ENCODE measurements at places on chromosomes 1 and 21.
A peak's percentile ranks its signal among the peaks of the same experiment; 100 is the strongest.

DNA sequence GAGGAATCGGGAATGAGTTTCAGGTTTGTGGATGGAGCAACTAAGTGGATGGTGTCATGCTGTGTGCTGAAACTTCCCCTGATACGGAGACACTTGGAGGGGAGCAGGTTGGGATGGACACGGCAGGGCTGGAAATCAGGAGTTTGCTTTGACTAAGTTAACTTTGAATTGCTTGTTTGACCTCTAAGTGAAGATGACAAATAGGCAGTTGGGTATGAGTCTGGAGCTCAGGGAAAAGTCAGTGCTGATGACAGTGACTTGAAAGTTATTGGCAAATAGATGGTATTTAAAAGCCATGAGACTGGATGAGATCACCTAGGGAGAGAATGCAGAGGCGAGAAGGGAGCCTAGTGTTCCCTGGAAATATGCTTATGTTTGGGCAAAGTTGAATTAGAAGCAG lies 12.8 kb upstream of the ZSCAN20 start:
- DNase-seq = peak; percentile 42

- DNase-seq = no peak
Observed at GRCh38 chr1:59408608-59409240, 111.8 kb downstream of the FGGY start.

GRCh38 chr1:39317910-39318633 lies 113.6 kb downstream of the MACF1 start:
- DNase-seq = no peak

DNA sequence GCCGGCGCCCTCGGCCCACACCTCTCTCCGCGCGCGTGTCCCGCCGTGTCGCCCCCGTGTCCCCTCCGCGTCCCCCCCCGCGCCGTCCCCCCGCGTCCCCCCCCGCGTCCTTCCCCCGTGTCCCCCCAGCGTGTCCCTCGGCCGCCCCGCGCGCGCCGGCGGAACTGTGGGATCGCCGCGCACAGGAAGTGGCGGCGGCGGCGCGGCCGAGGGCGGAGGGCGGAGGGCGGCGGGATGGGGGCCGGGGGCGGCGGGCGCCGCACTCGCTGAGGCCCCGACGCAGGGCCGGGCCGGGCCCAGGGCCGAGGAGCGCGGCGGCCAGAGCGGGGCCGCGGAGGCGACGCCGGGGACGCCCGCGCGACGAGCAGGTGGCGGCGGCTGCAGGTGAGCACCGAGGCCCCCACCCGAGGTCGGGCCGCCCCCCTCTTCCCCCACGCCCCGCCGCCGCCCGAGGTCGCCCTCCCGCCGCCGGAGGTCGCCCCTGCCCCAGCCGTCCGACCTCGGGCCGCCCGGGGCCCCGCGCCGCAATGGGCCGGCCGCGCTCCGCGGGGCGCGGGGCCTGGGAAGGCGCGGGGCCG lies at the start of gene AGPAT3:
AGPAT3 (plus strand) TSS at position 262 of the 578 bp plus-strand sequence. CDS start 94,459 bp downstream, outside the sequence.
- no peak for DNase-seq

GRCh38 chr1:51956528-51957509 lies 33.7 kb downstream of the RAB3B start:
- no peak for DNase-seq

GRCh38 chr1:22804406-22804805 lies 93.8 kb downstream of the EPHB2 start:
- no peak for DNase-seq

DNA sequence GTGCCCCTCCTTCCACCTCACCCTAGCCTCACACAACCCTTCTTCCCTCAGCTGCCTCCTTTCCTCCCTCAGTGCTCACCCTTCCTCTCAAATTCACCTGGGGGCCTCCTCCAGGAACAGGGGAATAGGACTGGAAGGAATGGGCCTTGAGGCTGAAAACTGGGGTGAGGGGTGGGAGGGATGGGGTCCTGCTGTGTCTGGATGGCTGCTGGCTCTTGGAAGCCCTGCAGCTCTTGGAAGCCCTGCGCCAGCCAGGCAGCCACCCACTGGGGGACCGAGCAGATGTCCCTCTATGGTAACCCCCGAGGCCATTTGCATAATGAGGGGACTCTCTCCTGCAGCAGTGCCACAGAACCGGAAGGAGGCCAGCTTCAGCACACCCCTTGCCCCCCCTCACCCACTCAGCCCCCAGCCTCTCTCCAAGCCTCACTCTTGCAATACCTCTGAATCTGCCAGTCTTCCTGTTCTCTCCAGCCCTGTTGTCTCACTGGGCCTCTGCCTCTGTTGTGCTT lies 85.2 kb downstream of the KIRREL1 start:
- no peak for DNase-seq

- DNase-seq = no peak
Observed at GRCh38 chr1:114702737-114703136, 7.4 kb upstream of the AMPD1 start.

DNA sequence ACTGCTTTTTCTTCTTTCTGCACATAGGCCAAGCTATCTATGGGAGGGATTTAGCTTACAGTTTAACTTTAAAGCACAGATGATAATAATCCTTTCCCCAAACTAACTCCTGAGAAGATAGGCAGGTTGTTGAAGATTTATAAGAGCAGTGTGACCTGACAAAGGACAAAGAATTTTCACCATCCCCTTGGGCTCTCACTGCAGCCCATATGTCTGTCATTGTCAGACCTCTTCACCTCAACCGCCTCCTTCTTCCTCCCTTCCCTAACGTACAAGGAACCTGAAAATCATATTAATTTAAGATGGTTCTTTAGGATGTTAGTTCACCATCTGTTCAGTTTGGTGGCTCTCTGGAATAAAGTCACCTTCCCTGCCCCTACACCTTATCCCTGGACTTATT lies 5.0 kb downstream of the RNU1-2 start:
- no peak for DNase-seq

DNA sequence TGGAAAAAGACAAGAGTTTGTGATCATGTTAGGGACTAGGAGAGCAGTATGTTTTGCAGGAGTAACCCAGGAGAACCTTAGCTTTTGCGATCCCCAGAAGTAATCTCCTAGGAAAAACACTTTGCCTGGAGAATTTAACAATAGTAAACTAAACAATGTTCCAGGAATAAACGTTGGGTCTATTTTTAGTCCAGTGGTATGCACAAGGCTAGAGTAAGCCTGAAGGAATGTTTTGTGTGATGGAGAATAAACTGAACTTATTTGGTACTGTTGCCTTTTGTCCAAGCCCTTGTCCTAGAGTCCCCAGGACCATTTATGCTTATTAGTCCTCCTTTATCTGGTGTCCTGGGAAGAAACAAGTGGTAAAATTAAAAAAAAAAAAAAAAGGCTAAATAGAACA lies 28.7 kb upstream of the RGS5 start:
- peak; percentile 9 for DNase-seq

DNA sequence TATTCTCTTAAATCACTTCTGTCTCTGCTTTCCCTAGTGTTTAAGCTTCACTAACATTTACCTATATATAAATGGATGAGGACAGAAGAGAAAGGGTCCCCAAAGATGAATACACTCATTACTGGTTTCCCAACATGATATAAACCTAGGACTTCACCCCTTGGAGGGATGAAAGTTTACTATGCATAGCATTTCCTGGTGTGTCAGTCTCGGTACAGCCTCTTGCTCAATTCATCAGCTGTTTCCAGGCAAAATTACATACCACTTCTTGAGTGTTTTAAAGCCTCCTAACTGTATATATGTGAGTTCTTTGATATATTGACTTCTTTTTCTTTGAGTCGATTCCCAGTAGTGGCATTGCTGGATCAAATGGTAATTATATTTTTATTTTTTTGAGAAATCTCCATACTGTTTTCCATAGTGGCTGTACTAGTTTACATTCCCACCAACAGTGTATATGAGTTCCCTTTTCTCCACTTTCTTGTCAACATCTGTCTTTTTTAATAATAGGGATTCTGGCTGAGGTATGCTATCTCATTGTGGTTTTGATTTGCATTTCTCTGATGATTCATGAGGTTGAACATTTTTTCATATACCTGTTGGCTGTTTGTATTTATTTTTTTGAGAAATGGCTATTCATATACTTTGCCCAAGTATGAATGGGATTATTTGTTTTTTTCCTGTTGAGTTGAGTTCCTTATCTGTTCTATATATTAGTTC lies 259.3 kb upstream of the CACYBP start:
- DNase-seq = peak; percentile 23

DNA sequence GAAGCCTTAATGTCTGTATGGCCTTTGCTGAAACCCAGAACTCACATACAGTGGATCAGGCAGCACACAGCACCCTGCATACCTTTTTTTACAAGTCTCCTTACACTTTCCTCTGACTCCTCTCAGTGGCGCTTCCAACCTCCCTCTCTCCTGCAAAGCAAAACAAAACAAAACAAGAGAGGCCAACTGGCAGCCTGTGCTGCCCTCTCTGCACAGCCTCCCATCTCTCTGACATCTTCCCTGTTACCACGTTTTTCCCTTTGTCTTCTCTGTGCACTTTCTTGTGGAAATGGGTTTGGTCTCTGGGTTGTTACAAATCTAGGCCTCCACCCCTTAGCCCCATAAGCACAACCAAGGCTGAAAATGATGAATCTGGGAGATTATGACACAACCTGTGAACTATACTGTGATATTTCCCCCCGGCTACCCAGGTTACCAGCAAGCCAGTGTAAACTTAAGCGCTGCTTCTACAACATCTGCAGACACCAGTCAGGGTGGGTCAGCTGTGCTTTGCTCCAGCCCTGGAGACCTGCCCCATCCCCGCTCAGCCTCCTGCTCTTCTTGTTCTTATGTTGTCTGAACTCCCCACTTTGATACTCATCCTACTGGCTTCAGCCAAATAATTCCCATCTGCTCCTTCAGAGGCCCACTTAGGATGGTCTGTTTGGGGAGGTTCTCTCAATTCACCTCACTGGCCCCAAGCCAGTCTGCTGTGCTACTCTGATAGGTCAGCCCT lies 54.9 kb upstream of the FMOD start:
- no peak for DNase-seq

DNA sequence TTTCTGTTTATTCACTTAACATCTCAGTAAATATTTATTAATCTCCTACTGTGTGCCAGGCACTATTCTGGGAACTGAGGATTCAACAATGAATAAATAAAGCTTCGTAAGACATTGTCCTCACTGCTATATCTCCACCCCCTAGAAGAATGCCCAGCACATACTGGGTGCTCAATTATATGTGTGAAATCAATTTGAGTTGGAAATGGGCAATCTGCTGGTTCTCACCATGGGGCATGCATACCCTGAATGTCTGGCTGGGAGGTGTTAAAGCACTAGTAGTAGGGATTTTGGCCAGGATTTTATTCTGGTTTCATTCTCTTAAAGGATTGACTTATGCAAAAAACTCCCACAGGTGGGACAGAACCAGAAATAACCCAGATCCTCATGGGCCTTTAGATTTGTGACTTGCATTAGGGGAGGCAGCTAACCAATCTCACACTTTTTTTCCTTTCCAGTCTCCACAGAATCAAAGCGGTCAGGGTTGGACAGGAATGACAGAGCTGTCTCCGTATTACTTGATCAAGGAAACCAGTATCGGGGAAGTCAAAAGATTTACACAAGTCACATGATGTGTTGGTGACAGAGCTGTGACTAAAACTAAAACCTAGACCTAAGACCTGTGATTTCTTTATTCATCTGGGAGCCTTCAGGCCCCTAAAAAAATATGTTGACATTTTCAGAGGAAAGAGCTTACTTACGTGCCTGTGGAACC lies 12.8 kb downstream of the GFI1 start:
- DNase-seq = no peak

GRCh38 chr1:203340112-203340790 lies 10.7 kb downstream of the FMOD start:
- DNase-seq = peak; percentile 48

- no peak for DNase-seq
Observed at GRCh38 chr1:229093609-229094336, 177.1 kb upstream of the RAB4A start.

- DNase-seq = no peak
Observed at GRCh38 chr1:167799747-167800146, 78.0 kb downstream of the MPZL1 start.
